Suprapubic skin (tissue), 4 donors: ENCODE measurements at places on chromosomes 12 and 14.

- H3K27me3 ChIP-seq = no peaks in the 10 kb centered on the region
- no peak overlapping the region for H3K4me3 ChIP-seq
- no peak overlapping the region for H3K27ac ChIP-seq
- peaks cover 73% of the 10 kb centered on the region for H3K36me3 ChIP-seq
Measured at GRCh38 chr12:916240-916639, 33.3 kb downstream of the RAD52 start.

DNA sequence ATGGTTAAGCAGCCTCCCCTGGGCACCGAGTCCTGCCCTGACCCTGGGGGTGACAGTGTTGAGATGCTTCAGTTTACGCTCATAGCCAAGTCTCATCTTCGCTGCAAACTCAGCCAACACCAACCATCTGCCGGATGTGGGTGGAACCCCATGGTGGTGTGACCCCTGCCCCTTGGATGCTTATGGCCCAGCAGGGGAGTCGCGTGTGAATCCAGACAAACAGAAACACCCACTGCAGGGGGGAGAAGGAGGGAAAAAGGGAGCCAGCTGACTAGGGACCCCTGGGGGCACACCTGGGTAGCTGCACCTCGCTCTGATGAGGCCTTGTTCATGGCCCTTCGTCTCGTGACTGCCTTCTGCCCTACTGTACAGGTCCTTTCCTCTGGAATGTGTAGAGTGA lies 23.8 kb downstream of the AACS start:
- peaks cover 14% of the 10 kb centered on the region for H3K4me1 ChIP-seq
- H3K4me3 ChIP-seq = no peak overlapping the region
- no peaks in the 10 kb centered on the region for H3K27me3 ChIP-seq
- H3K27ac ChIP-seq = no peak overlapping the region

DNA sequence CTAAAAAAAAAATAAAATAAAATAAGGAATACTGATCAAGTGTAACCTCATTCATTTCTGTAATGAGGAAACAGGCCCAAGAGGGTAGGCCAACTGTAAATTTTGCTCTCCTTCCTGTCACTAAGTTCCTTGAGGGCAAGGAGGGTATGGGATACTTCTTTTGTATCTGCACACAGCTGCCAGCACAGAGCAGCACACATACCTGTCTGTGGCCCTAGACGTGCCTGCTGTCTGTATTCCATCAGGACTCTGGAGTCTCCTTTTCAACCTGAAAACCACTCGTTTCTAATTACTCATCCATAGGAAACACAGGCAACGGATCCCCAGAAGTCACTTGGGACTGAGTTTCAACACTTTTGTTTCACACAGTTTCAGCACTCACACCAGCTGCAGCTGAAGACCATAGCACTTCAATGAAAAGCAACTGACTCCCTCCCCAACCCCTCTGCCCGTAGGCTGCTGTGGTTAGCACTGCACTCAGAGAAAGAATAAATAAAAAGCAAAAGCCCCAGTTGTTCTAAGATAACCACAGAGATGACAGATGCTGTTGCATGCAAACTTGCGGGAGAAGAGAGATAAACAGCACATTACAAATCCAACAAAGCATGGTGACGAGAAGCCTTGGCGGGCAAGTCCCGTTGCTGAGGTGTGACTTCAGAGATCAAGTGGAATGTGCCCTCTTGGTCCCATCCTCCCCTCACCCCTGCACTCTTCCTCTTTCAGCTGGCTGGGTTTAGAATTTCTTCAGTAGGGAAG lies 24.9 kb downstream of the CRACR2A start:
- no peak overlapping the region for H3K4me3 ChIP-seq
- no peak for DNase-seq
- H3K27ac ChIP-seq = no peak overlapping the region
- no peaks in the 10 kb centered on the region for H3K27me3 ChIP-seq
- no peaks in the 10 kb centered on the region for H3K36me3 ChIP-seq

DNA sequence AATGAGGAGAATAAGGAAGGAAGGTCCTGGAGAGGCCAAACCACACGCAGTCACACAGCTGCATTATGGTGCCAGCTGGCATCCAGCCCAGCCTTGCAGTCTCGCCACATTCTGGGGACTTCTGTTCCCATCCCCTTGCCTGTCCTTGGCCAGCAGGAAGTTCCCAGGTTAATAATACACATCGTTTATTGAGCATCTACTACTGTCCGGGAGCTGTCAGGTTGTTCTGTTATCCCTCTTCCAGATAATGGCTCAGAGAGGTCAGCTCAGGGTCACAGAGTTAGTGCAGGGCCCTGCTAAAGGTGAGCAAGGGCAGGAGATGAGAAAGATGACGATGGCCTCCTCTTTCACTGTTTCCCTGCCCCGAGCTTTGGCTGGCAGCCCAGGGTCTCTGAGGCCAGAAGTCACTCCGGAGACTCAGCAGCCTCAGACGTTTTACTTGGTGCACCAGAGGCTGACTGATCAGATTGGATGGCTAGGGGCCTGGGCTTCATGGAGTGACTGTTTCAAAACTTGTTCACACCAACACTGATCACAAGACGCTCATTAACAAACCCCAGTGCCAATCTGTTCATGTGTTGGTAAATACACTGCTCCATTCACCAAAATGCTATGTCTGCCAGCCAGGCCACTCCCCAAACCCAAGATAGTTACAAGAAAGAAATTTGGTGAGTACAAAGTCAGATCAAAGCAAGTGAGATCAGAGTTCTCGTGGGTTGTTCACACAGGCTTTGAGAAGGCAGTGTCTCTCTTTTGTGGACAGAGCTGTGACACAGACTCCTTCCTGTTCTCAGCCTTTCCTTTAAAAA lies 79.2 kb downstream of the B4GALNT3 start:
- no peaks in the 10 kb centered on the region for H3K36me3 ChIP-seq
- no peak overlapping the region for H3K4me3 ChIP-seq
- H3K4me1 ChIP-seq = peaks cover 50% of the 10 kb centered on the region
- no peaks in the 10 kb centered on the region for H3K27me3 ChIP-seq
- peak overlapping the region; percentile 52 for H3K27ac ChIP-seq

GRCh38 chr12:53752621-53753020 lies 842 bp upstream of the CISTR start:
- no peak overlapping the region for H3K27ac ChIP-seq
- H3K4me1 ChIP-seq = peaks cover 34% of the 10 kb centered on the region
- H3K4me3 ChIP-seq = no peak overlapping the region
- peaks cover 24% of the 10 kb centered on the region for H3K27me3 ChIP-seq

DNA sequence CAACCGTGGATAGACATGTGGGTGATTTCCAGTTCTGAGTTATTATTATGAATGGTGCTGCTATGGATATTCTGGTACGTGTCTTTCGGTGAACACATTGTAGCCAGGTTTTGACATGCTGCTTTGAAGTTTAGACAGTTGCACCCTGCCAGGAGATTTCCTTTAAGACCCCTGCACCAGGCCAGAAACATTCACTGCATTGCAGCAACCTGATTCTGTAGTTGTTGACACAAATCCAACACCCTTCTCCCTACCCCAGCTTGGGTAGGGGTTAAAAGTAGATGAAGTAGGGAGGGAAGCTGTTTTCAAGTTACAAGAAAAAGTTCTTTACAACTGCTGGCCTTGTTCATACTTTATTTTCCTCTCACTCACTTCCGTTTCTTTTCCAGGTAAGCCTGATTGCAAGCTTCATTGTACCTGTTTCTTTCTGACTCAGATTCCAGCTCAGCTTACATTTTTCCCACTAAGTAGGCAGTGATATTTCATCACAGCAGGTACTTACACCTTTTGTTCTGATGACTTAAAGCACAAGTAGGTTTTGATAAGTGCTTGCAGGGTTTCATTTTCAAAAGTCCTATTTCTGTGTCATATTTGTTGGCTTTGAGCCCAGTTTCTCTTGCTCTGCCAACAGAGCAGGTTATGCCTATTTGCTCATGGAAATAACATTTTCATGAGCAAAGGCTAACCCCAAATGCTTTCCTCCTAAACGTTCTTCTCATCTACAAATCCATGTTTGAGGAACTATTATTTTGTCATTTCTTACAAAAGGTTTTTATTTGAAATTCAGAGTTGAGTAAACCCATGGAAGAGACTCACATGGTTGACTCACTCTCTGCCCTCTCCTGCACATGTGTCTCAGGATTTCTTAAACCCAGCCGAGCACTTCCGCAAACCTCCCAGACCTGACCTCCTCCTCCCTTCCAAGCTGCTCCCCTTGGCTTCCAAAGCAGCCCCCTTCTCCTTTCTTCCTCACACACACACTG lies 12.1 kb upstream of the LTA4H start:
- H3K4me1 ChIP-seq = peaks cover 11% of the 10 kb centered on the region
- no peak overlapping the region for H3K27ac ChIP-seq
- DNase-seq = no peak

DNA sequence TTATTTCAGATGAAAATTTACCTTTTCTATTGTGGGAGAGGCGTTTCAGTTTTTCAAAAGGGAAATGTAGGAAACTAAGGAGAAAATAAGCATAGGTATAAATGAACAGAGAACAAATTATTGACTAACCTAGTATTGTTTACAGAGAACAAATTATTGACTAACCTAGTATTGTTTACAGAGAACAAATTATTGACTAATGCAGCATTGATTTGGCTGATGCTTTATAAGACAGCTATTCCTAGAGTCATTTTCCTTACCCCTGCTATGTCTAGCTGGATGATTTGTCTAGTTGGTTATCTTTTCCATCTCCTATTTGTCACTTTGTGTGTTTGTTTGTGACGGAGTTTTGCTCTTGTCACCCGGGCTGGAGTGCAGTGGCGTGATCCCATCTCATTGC lies 22.6 kb downstream of the TMPO start:
- H3K4me1 ChIP-seq = no peaks in the 10 kb centered on the region
- H3K27me3 ChIP-seq = no peaks in the 10 kb centered on the region
- peaks cover 45% of the 10 kb centered on the region for H3K36me3 ChIP-seq
- H3K4me3 ChIP-seq = no peak overlapping the region
- DNase-seq = no peak

- peak; percentile 96 for DNase-seq
- H3K4me3 ChIP-seq = peak within 1 kb of the TSS; percentile 79
- H3K4me1 ChIP-seq = peaks cover 41% of the 10 kb centered on the region
- H3K27ac ChIP-seq = peak within 1 kb of the TSS; percentile 94
- no peaks in the 10 kb centered on the region for H3K36me3 ChIP-seq
- H3K27me3 ChIP-seq = no peaks in the 10 kb centered on the region
Measured at GRCh38 chr12:43758728-43759563, at the start of the genes IRAK4 and PUS7L. Gene IRAK4 (plus strand): TSS chr12:43758951. CDS start chr12:43768112, 9,161 bp downstream. Gene PUS7L (minus strand): TSS chr12:43758790. CDS start chr12:43755245, 3,545 bp downstream.

- no peak overlapping the region for H3K4me3 ChIP-seq
- peaks cover 31% of the 10 kb centered on the region for H3K4me1 ChIP-seq
- no peaks in the 10 kb centered on the region for H3K36me3 ChIP-seq
- DNase-seq = no peak
- H3K27me3 ChIP-seq = no peaks in the 10 kb centered on the region
Measured at GRCh38 chr12:57850854-57851430, 4.4 kb upstream of the CTDSP2 start.

DNA sequence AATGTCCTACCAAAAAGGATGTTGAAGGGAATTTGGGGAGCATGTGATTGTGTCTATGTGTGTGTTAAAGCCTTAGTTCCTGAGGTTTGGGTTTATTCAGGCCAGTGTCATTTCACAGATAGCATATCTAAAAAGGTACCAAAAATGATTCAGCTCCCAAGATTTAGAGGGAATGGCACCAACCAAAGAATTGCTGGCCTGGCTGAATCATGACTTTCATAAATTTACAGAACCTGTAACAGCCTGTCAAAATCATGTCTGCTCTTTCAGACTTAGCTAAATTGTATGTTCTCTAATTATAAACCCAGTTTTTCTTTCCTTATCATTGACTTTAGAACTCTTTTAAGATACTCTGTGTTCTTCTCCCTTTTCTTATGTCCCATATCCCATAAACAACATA lies 231.5 kb downstream of the NUBPL start:
- H3K4me3 ChIP-seq = no peak overlapping the region
- H3K4me1 ChIP-seq = no peaks in the 10 kb centered on the region

GRCh38 chr12:124389138-124389724 lies 94.3 kb downstream of the RFLNA start:
- H3K36me3 ChIP-seq = peaks cover 27% of the 10 kb centered on the region
- peak; percentile 96 for DNase-seq
- no peaks in the 10 kb centered on the region for H3K27me3 ChIP-seq

- peak; percentile 96 for DNase-seq
- peaks cover 23% of the 10 kb centered on the region for H3K36me3 ChIP-seq
- H3K27me3 ChIP-seq = no peaks in the 10 kb centered on the region
- H3K4me3 ChIP-seq = peak within 1 kb of the TSS; percentile 88
Measured at GRCh38 chr12:124914392-124915238, at the start of gene UBC. Gene UBC (minus strand): TSS chr12:124914650. CDS start chr12:124913771, 879 bp downstream.

DNA sequence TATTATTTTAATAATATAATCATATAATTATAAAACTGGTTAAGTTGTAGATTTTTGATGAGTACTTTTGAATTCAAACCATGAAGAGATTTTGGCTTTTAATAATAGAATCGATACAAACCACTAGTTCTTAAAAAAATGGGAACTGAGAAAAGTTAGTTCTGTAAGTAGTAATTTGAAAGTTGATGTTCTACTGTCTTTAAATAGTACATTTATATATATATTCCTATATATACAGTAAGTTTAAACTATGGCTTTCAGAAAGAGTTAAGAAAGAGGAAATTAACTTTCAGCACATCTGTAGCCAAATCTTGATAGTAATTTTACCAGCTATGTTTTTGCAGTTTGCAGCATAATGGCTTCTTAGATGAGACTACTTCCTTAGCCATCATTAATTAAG lies 7.8 kb downstream of the LRRK2 start:
- no peak overlapping the region for H3K27ac ChIP-seq
- H3K4me1 ChIP-seq = peaks cover 5% of the 10 kb centered on the region
- no peak for DNase-seq
- no peak overlapping the region for H3K4me3 ChIP-seq
- H3K27me3 ChIP-seq = no peaks in the 10 kb centered on the region

GRCh38 chr14:72060460-72060859 lies 128.2 kb downstream of the RGS6 start:
- no peaks in the 10 kb centered on the region for H3K36me3 ChIP-seq
- DNase-seq = no peak
- no peaks in the 10 kb centered on the region for H3K4me1 ChIP-seq
- no peaks in the 10 kb centered on the region for H3K27me3 ChIP-seq
- no peak overlapping the region for H3K27ac ChIP-seq

GRCh38 chr12:80551897-80552296 lies 107.9 kb downstream of the PTPRQ start:
- no peaks in the 10 kb centered on the region for H3K4me1 ChIP-seq
- no peak for DNase-seq
- no peaks in the 10 kb centered on the region for H3K27me3 ChIP-seq
- H3K27ac ChIP-seq = no peak overlapping the region
- H3K36me3 ChIP-seq = no peaks in the 10 kb centered on the region
- no peak overlapping the region for H3K4me3 ChIP-seq

GRCh38 chr12:133130808-133131128 lies 341 bp downstream of the ZNF10 start:
- H3K4me1 ChIP-seq = peaks cover 15% of the 10 kb centered on the region
- H3K27ac ChIP-seq = peak overlapping the region; percentile 92
- peak overlapping the region; percentile 79 for H3K4me3 ChIP-seq
- peak; percentile 66 for DNase-seq
- no peaks in the 10 kb centered on the region for H3K27me3 ChIP-seq
- H3K36me3 ChIP-seq = peaks cover 26% of the 10 kb centered on the region

- H3K27me3 ChIP-seq = no peaks in the 10 kb centered on the region
- H3K36me3 ChIP-seq = no peaks in the 10 kb centered on the region
- DNase-seq = no peak
- H3K4me1 ChIP-seq = peaks cover 3% of the 10 kb centered on the region
- H3K4me3 ChIP-seq = no peak overlapping the region
Measured at GRCh38 chr12:45547822-45548221, 181.7 kb upstream of the ARID2 start.

- no peak overlapping the region for H3K4me3 ChIP-seq
- H3K27ac ChIP-seq = no peak overlapping the region
- no peaks in the 10 kb centered on the region for H3K4me1 ChIP-seq
- DNase-seq = no peak
Measured at GRCh38 chr12:117159674-117160073, 30.6 kb downstream of the FBXO21 start.
